ENCODE measurements at places on chromosomes 5 and 9. TPM values are rescaled to one million over a fixed set of nuclear protein-coding genes. Genes with fewer than 3 reads are reported as not detected.

DNA sequence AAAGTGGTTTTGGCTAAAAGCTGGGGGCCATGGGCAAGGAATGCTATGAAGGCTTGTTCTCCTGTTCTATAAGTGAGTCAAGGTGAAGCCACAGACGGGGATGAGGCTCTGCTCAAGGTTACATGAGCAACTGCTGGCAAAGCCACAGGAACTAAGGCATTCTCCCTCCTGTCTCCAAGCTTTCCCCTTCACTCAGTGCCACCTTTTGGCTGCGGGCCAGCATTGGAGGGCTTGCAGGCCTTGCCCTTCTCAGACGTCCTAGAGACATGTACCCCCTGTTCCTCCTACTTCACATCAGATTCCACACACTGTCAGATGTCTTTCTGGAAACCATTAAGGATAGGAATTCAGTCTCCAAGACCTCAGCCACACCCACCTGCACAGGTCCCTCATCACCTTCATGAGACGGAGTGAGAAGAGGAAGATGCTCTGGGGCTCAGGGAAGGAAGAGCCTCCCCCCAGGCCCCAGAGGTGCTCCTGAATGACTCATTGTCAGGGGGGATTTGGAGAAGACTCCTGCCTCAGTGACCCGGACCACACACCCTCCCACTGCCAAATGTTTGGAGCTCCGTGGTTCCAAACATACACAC lies 20.5 kb upstream of the MEIKIN start:
- H3K4me1 ChIP-seq = no peaks in the 10 kb centered on the region
- no peak overlapping the region for H3K4me3 ChIP-seq
- H3K27ac ChIP-seq = no peak overlapping the region
- no peaks in the 10 kb centered on the region for H3K36me3 ChIP-seq

- peaks cover under 1% of the 10 kb centered on the region for H3K27me3 ChIP-seq
- H3K4me1 ChIP-seq = peaks cover 8% of the 10 kb centered on the region
- no peak for DNase-seq
- no peak overlapping the region for H3K27ac ChIP-seq
- H3K4me3 ChIP-seq = no peak overlapping the region
These were observed 16.3 kb upstream of the NPR2 start for GRCh38 chr9:35774907-35775635.

DNA sequence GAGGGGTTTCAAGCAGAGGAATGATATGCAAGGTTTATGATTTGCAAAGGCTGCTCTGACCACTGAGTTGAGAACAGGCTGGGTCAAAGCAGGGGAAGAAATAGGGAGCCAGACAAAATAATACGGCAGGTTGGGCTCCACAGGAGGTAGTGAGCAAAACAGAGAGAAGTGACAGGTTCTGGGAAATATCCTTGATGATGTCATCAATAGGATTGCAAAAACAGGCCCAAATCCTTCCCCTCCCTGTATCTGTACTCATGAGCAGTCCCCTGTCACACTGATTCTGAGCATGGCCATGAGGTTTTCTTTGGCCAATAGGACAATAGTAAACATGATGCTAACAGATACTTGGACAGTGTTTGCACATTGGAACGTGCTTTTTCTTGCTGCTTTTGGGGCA lies 471.8 kb upstream of the BRINP1 start:
- peak overlapping the region; percentile 67 for H3K27ac ChIP-seq
- H3K27me3 ChIP-seq = no peaks in the 10 kb centered on the region
- H3K36me3 ChIP-seq = no peaks in the 10 kb centered on the region
- peaks cover 18% of the 10 kb centered on the region for H3K4me1 ChIP-seq

DNA sequence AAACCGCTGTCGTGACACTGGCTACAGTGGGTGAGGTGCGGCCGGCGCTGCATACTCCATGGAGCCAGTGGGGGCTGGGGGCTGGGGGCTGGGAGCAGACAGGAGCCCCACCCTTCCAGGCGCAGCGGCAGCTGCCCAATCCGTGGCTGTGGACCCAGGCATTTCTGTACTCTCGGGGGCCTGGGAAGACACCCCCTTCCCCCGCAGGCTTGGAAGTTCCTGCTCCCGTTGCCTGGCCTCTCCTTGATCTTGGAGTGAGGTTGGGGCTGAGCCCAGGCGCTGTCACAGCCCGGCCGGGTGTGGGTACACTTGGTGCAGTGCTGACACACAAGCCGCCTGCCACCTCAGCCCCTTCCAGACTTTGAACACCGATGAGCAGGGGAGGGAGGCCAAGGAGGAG lies 27.7 kb upstream of the GGTA1 start:
- DNase-seq = no peak
- peaks cover 1% of the 10 kb centered on the region for H3K36me3 ChIP-seq
- no peak overlapping the region for H3K27ac ChIP-seq
- no peak overlapping the region for H3K4me3 ChIP-seq

- no peak overlapping the region for H3K27ac ChIP-seq
- peaks cover 93% of the 10 kb centered on the region for H3K27me3 ChIP-seq
- peak overlapping the region; percentile 22 for H3K4me3 ChIP-seq
- H3K4me1 ChIP-seq = peaks cover 7% of the 10 kb centered on the region
- H3K36me3 ChIP-seq = no peaks in the 10 kb centered on the region
These were observed 597.9 kb upstream of the SGCD start for GRCh38 chr5:155728857-155729683.

DNA sequence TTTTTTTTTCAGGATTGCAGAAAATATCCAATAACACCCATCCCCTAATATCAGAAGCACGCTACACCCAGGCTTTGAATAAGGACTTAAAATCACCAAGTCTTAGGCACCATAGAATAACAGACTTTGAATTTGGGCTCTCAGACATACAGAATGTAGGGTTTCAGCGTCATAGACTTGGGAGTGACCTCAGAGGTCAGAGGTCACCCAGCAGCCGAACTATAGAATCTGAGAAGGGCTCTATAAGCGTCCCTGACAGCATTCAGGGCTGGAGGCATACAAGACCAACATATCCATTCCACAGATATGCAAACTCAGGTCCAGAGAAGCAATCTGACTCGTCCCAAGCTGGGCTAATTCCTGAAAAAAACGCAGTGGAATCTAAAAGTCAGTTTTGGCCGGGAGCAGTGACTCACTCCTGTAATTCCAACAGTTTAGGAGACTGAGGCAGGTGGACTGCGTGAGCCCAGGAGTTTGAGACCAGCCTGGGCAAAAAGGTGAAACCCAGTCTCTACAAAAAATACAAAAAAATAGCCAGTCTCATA lies 34.7 kb downstream of the SLC6A7 start:
- H3K27me3 ChIP-seq = no peaks in the 10 kb centered on the region
- no peaks in the 10 kb centered on the region for H3K4me1 ChIP-seq
- DNase-seq = no peak
- no peak overlapping the region for H3K4me3 ChIP-seq

Gene C9
- total RNA-seq = not detected

GRCh38 chr5:123098767-123099513 lies 9.9 kb downstream of the PRDM6 start:
- peaks cover 8% of the 10 kb centered on the region for H3K36me3 ChIP-seq
- DNase-seq = no peak
- H3K4me1 ChIP-seq = peaks cover 48% of the 10 kb centered on the region
- peak overlapping the region; percentile 58 for H3K27ac ChIP-seq
- H3K27me3 ChIP-seq = peaks cover 73% of the 10 kb centered on the region

Gene CBY3
- total RNA-seq = not detected
